ENCODE measurements at places on chromosomes 4 and X.
A peak's percentile ranks its signal among the peaks of the same experiment; 100 is the strongest.

DNA sequence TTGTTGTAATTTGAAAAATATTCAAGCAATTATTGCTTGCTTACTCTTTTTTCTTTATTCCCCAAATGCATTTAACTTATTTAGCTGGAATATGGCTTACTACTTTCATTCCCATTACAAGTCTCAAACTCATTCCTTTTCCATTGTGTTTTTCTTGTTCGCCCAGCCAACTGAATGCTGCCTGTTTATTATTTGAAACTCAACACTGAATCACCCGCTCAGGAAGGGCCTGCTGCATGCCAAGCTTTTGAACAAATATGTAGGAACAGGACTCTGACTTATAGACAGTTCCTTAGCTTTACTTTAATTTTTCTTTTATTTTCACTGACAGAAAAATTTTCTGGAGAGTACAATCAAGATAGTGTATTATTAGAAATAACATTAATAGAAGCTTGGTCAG lies 12.9 kb downstream of the PCDH18 start:
- DNase-seq: no peak

GRCh38 chr4:76147454-76148141 lies 599 bp downstream of the NUP54 start:
- no peak for DNase-seq

GRCh38 chr4:119103263-119103662 lies 32.4 kb upstream of the MYOZ2 start:
- DNase-seq: peak; percentile 54

GRCh38 chr4:170884969-170885570 lies 795.3 kb upstream of the AADAT start:
- DNase-seq: no peak

- DNase-seq: no peak
Observed at GRCh38 chr4:22531311-22532019, 15.6 kb upstream of the ADGRA3 start.

DNA sequence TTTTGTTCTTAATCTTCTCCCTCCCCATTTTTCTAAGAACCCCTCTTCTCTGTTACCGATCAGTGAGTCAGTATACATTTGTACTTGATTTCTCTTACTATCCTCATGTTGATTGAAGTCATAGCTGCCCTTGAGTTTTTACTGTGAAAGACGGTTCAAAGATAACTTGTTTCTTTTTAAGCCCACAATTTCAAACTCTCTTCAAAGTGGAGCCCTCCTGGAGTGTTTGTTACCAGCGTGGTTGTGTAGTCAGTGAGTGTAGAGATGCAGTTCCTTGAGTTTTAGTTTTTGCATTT lies 7.9 kb downstream of the PPP1R3F start:
- DNase-seq: no peak

DNA sequence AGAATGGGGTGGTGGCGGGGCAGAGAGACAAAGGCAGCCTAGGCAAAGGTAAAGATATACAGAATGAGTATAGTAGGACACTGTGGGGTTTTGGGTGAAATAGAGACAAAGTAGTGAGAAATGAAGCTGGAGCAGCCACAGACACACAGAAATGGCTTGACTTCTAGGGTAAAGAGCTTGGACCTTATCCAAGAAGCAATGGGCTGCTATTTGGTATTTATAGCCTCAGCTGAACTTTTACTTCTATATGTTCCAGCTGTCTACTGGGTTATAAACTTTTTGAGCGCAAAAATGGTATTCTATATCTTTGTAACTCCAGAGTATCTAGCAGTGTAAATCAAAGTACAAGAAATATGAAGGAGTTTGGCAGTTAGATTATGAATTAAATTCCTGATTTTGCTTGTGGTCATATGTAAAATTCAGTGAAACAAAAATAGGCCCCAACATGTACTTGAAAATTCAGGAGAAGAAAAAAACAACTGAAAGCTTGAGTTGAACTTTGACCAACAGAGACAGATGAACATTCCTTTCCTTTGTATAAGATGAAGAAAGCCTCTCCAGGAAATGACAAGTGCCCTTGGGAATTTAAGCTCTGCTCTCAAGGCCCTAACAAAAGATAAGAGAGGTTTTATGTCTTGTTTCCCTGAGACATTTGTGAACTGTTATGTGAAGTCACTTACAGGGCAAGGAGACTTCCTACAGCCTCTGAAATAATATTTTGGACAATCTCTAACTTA lies 354.1 kb downstream of the CHIC1 start:
- DNase-seq: peak; percentile 36

GRCh38 chr4:42855779-42856178 lies 36.7 kb upstream of the GRXCR1 start:
- DNase-seq: no peak

DNA sequence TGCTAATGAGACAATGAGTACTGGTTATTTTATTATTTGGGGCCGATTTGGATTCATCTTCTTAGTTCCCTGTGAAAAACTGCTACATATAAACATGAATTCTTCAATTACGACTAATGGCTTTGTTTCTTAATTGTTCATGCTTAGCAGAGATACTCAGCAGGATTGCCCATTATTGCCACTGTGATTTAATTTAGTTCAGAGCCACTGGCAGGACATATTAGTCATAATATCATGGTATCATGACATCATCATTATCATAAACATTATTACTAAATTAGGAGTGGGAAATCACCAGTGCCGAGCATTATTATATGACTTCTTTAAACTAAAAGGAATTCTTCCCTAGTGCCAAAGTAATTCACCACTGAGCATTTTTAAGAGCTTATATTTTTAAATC lies 201.4 kb downstream of the SPOCK3 start:
- no peak for DNase-seq

GRCh38 chr4:168150420-168151050 lies 58.2 kb downstream of the ANXA10 start:
- no peak for DNase-seq

All from small intestine (tissue), 16 donors.